CD8-positive, alpha-beta memory T cell (primary cell): ENCODE measurements at places on chromosomes 7 and 10.

GRCh38 chr10:16950656-16951601, 133.7 kb upstream of the RSU1 start:
- no peaks in the 10 kb centered on the region for H3K27me3 ChIP-seq
- DNase-seq: peak; percentile 7
- no peaks in the 10 kb centered on the region for H3K4me1 ChIP-seq
- H3K27ac ChIP-seq: no peak overlapping the region
- no peaks in the 10 kb centered on the region for H3K36me3 ChIP-seq

- DNase-seq: no peak
- H3K27ac ChIP-seq: no peak overlapping the region
- no peaks in the 10 kb centered on the region for H3K36me3 ChIP-seq
- H3K4me3 ChIP-seq: no peak overlapping the region
Observed at GRCh38 chr10:117788911-117789310, 246.4 kb downstream of the EMX2 start.

GRCh38 chr7:130127821-130128317, 57.5 kb downstream of the KLHDC10 start:
- H3K36me3 ChIP-seq: peaks cover 15% of the 10 kb centered on the region
- H3K4me1 ChIP-seq: no peaks in the 10 kb centered on the region
- H3K4me3 ChIP-seq: no peak overlapping the region
- H3K27me3 ChIP-seq: no peaks in the 10 kb centered on the region

DNA sequence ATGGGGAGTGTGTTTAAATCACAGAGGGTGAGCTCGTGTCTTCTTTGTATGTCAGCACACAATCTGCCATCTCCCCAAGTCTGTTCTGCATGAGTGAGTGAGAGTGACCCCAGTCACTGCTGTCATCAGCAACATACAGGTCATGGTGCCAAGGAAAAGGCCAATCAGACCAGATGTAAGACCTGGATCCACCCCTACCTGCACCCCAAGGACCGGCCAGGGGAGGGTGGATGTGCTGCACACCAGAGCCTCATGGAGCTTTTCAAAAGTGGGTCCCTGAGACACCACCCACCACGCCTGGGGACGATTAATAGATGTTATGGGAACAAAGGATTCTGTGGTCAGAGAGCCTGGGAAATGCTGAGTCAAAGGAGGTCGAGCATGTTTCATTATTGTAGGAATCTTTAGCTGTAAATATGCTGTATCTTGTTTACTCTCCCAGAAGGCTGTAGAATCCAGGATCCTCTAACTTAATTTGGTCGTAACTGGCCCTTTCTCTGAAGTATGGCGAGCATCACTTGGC, 420.5 kb downstream of the RPS24 start:
- no peak for DNase-seq
- H3K36me3 ChIP-seq: no peaks in the 10 kb centered on the region
- H3K27me3 ChIP-seq: peaks cover 5% of the 10 kb centered on the region
- H3K27ac ChIP-seq: no peak overlapping the region

DNA sequence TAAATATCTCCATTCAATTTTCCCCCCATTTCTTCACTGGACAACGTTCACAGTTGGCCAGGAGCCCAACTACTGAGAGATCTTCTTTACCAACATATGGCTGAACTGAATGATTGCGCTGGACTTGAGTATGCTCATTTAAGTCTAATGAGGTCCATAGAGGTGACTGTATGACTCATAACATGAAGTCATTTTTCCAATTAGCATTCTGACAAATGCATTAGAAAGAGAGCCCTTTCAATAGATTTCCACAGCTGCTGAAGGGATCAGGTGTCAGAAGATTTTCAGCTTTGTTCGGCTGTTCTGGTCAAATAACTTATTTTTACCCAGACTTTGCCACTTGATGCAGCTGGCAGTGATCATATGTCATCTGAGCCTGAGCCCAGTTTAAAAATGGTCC, 438.0 kb downstream of the ETV1 start:
- H3K4me3 ChIP-seq: no peak overlapping the region
- no peak for DNase-seq
- H3K27ac ChIP-seq: no peak overlapping the region

DNA sequence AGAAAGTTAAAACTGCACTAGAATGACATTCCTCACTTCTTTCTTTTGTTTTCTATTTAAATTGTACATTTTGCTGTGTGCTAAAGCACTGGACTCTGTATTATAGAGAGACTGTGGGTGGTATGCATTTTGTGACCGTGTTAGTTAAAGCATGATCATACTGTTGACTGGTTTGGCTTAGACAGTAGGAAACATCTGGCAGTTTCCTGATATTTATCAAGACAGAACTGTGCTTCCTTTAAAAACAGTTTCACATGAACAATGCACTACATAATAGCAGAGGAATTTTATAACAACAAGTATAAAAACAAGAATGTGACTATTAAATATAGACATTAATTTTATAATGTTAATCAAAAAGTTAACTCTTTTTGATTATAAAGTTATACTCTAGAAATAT, 23.1 kb downstream of the GNG11 start:
- no peak for DNase-seq
- no peak overlapping the region for H3K4me3 ChIP-seq
- no peaks in the 10 kb centered on the region for H3K36me3 ChIP-seq
- H3K4me1 ChIP-seq: no peaks in the 10 kb centered on the region
